ENCODE measurements at places on chromosomes 2 and 18.

- DNase-seq, result no peak
These were observed 8.9 kb downstream of the TFPI start for GRCh38 chr2:187545238-187545751.

DNA sequence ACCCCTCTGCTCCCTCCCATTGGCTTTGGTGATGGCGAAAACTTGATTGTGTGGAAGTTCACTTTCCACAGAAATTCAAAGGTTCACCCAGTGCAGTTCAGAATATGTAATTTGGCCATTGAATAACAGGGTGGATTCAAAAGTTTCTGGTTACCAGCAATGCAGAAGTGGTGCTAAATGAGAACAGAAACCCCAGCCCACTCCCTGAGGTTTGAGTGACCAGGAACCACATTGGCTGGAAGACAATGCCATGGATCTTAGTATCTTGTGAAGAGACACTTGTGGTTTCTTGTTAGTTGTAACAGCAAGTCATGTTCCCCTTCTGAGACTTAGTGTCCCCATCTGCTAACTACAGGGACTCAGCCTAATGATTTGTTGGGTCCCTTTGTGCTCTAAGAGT is 49.8 kb downstream of the QPCT start:
- DNase-seq, result no peak

DNA sequence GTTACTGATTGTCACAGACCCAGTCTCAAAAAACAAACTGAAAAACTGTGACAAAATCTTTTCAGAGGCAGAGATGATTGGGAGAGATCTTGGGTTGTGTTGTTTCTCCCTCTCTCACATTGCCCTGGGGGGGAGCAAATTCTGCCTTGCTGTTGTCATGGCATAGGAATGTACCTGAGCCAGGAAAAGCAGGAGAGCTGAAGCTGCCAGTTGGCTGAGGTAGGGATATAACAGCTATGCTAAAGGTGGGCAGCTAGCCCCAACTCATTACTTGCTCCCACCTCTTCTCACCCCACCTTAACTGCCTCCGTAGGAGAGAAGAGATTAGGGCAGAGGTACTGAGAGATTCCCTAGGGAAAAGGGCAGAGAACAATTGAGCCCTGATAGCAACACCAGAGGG is 299.3 kb downstream of the OSR1 start:
- DNase-seq, result no peak

- DNase-seq, result no peak
These were observed 2.5 kb upstream of the DUSP2 start for GRCh38 chr2:96147593-96148201.

GRCh38 chr2:189348369-189348768 is 92.9 kb upstream of the WDR75 start:
- no peak for DNase-seq

DNA sequence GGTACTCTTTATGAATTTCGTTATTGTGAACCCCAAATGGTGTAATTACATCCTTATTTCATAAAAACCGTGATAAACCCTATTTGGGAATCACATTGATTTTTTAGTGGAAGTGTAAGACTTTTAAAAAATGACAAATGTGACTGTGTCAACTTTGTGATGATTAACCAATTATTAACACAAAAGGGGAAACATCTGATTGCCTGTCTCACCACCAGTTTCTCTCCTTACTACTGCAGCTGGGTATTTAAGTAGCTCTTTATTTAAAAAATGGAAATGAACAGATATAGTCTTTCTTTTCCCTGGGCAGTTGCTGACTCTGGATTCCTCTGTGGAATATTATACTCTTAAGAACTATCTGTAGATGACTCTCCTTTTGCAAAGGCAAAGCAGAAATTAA is 11.6 kb upstream of the RPE start:
- no peak for DNase-seq

DNA sequence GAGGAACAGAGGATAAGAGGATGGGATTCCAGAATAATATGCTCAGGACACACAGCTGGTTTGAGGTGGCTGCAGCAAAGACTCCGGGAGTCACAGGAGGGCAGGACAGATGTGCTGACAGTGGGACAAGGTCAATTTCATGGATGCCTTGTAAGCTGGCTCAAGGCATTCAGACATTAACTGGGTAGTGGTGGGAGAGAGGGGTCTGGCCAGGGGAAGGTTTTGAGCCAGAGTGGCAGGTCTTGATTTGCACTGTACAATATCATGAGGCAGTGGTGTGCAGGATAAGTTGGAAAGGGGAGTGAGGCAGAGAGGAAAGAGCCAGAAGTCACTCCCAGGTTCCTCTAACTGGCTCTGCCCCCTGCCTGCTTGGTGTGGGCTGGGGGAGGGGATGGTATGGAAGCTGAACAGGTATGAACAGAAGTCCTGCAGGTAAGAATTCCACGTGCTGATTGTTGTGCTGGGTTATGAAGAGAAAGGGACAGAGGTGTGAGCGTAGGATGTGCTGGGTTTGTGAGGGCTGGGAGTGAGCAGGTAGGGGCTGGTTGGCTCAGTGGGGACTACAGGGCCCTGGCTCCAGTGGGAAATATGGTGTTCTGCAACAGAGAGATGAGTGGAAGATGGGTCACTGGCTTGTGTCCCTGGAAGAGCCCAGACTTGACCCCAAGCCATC is 141.7 kb upstream of the COPS8 start:
- DNase-seq, result no peak

GRCh38 chr2:76870011-76870410 is 652.2 kb downstream of the LRRTM4 start:
- no peak for DNase-seq

- DNase-seq, result no peak
These were observed 31.5 kb downstream of the ZNF519 start for GRCh38 chr18:14100503-14101286.

GRCh38 chr2:96423828-96424227 is 81.3 kb downstream of the NEURL3 start:
- no peak for DNase-seq

DNA sequence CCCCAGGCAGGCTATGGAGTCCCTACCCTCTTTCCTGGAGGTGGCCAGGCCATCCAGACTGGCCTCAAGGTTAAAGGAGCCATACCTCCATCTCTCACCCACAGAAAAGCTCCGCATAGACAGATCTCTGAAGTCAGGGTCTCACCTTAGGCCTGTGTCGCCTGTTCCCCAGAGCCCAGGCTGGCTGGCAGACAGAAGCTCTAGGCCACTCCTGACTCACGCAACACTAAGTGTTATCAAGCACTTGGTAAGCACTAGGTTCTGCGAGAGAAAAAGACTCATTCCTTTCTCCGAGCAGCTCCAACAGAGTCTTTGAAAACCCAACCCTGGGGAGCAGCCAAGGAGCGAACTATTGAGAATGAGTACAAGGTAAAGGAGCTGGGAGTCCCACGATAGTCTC is 6.1 kb downstream of the SMAD7 start:
- DNase-seq, result no peak

Data from NCI-H446 (cell line).